GM04504 (cell line): ENCODE measurements at places on chromosomes 3 and 15.

GRCh38 chr15:67329984-67330733, 75.6 kb downstream of the IQCH start:
- no peak for DNase-seq

DNA sequence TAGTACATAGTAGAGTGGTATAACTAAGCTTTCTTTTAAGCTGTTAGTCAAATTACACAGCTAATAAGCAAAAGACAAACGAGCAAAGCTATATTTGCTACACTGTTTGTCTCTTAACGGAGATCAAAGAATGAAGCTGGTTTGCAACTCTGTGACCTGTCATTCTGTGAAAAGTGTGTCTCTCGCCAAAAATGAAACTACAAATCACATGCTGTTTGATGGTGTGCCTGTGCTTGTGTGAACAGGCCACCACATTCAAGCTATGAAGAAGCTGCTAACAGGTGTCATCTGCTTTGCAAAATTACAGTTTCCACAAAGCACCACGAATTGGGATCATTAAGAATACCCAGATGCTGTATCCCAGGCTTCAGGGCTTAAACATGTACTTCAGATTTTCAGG, 667.8 kb upstream of the NAALADL2 start:
- no peak for DNase-seq

DNA sequence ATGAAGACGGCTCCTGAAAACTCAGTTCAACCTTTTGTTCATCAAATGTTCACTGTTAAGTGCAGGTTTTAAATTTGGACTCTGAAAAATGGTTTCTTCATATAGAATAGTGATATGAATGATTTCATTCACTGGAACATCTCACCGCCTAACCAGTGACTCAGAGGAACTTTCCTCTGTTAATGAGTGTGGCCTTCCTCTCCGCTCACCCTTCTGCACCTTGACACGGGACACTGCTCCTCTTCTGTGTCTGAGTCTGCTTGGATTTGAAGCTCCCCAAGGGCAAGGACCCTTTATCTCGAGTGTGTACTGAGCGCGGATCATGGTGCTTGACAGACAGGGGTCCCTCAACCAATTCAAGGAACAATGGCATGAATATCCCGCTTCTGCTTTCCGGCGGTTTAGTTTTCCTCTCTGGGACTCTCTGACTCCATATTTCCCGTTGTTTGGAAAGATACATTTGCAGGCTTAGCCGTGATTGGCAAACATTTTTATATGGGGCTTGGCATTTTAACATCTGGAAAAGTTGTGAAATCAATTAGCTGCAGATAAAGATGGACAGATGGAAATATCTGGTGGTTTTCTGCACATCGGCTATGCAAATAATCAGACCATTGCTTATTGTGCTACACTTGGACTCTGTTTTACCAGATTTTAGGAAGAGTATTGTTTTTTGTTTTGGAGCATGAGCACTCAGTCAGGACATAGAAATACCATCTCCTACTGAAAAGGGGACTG, 20.9 kb downstream of the KBTBD8 start:
- no peak for DNase-seq

DNA sequence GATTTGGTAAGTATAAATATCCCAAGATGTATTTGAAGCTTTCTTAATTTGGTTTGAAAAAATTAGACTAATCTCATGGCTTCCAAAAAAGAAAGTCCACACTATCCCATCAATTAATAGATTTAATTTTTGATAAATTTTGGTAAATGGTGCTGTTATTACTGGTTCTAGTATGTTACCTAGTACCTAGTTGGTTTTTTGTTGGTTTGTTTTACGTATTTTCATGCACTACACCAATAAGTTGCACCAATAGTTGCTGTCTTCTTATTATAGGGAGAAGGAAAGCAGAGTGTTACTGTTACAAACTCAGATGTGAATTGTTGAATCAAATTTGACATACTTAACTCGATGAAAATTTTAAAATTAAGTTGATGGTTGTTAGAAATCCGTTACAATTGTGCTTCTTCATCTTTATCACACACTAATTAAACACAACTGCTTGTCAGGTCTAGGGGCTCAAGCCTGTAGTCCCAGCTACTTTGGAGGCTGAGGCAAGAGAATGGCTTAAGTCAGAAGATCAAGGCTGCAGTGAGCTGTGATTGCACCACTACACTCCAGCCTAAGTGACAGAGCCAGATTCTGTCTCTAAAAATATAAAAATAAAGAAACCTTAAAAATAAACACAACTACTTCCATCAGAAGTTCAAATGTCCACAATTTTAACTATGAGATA, 23.1 kb upstream of the MBNL1 start:
- DNase-seq = no peak

DNA sequence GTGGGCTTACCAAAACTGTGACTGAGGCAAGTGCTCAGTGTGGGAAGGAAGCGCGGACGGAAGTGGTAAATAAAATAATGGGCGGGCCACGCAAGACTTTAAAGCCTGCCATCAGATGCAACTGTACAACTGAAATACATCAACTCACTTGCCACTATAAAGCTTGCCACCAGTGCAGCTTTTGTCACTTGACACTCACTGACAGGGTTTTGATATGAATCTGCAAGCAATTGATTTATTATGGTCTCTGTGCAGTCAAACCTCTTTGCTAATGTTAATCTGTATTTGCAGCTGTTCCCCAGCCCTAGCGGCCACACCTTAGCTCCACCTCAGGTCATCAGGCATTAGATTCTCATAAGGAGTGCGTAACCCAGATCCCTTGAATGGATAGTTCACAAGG, 2.3 kb upstream of the GFM1 start:
- no peak for DNase-seq

DNA sequence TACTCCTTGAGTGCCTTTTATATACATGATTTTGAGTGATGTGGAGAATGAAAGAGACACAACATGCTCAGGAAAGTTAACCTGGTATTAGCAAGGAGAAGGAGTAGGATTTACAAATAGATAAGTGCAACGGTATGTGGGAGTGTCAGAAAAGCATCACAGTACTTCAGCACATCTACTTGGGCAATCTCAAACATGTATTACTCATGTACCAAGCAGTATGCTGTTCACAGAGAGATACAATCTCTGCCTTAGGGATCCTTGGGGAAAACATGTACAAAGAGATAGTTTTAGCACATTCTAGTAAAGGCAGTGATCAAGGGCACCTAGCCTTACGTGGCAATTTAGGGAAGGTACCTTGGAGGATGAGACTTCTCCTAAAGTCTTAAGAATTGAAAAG, 146.5 kb downstream of the FILIP1L start:
- no peak for DNase-seq

GRCh38 chr3:130389743-130390478, 44.4 kb downstream of the COL6A5 start:
- no peak for DNase-seq

- DNase-seq = no peak
Observed at GRCh38 chr15:56821721-56822425, 88.6 kb upstream of the ZNF280D start.

GRCh38 chr3:114427285-114428043, 133.6 kb downstream of the TIGIT start:
- no peak for DNase-seq

GRCh38 chr15:70556151-70556741, 207.1 kb downstream of the UACA start:
- no peak for DNase-seq

DNA sequence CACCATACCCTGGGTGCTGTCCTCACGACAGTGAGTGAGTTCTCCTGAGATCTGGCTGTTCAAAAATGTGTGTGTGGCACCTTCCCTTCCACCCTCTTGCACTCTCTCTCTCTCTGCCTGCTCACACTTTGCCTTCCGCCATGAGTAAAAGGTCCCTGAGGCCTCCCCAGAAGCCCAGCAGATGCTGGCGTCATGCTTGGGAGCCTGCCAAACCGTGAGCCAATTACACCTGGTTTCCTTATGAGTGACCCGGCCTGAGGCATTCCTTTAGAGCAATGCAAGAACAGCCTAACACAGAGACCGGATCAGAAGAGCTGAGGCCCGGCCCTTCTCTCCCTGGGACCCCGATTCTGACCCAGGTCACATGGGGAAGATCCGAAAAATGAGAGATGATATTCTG, 15.4 kb downstream of the TMEM44 start:
- DNase-seq = no peak

GRCh38 chr3:24493746-24494617, 668 bp downstream of the THRB start:
- DNase-seq = no peak

DNA sequence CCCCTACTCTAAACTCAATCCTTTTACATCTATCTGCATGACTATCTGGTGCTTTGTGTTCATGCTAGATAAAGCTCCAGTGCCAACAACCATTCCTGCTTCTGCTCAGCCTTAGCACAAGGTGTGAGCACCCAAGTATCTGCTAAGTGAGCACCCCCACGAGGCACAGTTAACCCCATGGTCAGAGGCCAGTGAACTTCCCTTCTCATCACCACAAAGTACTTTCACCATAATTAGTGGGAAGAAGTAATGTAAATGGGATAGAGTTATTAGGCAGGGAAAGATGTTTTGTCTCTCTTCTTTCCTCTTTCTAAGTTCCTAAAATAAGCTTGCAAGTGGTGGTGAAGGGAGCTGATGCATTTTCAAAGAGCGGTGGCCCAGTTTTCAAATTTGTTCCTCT, 96.4 kb downstream of the ANO10 start:
- no peak for DNase-seq

GRCh38 chr15:89648106-89649012, 6.9 kb downstream of the KIF7 start:
- no peak for DNase-seq

GRCh38 chr3:122946185-122946584, 81.4 kb downstream of the SEMA5B start:
- DNase-seq = no peak

- no peak for DNase-seq
Observed at GRCh38 chr3:54785976-54786375, 141.9 kb downstream of the LRTM1 start.

GRCh38 chr3:164397462-164397861, 680.8 kb downstream of the SI start:
- no peak for DNase-seq

DNA sequence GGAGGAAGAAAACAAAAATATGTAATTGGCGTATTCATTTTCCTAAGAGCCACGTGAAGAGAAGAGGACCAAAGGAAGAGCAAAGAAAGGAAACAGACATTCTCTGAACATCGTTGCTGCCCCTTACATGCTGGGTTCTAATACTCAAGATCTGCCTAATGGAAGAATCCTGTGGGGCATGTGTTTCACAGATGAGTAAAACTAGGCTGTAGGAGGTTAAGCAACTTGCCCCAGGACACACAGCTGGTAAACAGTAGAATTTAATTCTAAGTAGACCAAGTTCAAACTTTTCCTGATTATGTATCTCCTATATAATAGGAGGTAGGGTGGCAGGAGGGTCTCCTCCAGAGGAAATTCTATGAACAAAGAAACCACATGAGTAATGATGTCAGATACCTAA, 106.1 kb upstream of the TNFAIP8L3 start:
- no peak for DNase-seq

GRCh38 chr15:57284535-57284934, 91.8 kb upstream of the CGNL1 start:
- DNase-seq = no peak

DNA sequence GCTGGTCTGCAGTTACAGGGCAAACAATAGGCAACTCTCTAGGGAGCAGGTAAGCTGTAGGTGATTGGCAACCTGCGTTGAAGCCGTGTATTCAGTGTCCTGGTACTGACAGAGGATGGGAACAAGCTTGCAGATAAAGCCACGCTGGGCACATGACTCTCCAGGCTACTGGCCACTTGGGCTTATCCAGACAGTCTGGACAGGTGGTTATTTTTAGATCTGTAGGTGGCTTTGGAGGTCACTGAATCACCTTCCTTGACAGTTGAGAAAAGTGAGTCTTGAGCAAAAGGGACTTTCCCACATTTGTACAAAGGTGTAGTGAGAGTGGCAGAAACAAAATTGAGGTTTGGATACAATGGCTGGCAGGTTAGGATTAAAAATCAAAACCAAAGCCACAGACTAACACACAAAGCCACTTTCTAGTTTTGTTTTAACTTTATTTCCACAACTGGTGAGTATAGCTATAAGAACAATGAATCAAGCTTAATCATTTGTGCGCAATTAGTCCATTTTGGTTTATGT, 22.3 kb upstream of the IL1RAP start:
- no peak for DNase-seq

- DNase-seq = no peak
Observed at GRCh38 chr3:179460260-179460659, 9.0 kb upstream of the GNB4 start.

GRCh38 chr3:46900007-46900292, 22.4 kb downstream of the PTH1R start:
- DNase-seq = no peak

DNA sequence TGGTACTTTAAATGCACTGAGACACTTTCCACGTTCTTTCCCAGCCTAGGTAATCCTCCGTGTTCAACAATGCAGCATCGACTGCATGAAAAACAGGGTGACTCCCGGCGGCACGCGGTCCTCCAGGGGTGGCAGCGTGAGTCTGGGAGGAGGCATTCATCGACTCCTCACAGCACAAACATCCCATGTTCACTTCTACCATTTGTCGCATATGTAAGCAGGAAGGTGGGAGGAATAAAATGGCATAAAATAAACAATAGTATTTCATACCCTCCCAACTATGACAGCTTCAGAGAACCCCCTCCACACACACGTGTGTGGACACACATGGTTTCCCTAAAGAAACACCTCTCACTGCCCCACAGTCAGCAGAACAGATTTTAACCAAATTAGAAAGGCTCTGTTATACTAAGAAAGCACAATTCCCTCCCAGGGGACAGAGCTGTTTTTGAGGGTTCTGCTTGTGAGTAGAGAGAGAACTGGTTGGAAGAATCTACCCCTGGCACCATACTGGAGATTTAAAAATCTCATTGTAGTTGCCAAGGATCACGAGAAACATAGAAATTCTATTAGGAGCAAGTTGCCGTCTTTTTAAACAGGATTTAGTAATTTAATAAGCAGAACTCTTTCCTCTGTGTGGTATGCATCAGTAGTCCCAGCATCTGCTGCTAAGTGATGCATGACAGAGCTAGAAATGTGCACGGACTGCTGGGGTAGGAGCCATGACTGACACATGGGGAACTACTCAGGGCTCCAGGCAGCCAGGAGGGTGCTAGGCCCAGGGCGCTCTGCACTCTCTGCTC, 6.0 kb downstream of the FAM43A start:
- no peak for DNase-seq

DNA sequence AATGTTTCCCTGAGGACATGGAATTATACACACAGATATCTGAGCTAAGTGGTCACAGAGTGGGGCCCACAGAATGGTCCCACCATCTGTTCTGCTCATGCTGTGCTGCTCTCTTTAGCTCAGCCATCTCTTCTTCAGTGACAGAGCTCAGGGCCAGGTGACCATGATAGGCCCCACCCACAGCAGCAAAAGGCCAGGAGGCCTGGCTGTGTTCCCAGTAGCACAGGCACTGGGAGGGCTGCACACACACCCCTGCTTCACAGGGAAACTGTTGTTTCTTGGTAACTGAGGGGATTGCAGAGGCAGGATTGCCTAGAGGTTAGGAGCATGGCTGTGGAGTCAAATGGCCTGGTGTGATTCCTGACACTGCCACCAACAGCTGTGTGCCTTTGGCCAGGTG, 4.8 kb upstream of the FBXW12 start:
- no peak for DNase-seq

GRCh38 chr15:67107014-67107812, 41.8 kb downstream of the SMAD3 start:
- DNase-seq = peak; percentile 99

GRCh38 chr3:127182431-127182830, 10.5 kb upstream of the PRR23E start:
- DNase-seq = no peak
